HT-29 (cell line): ENCODE measurements at places on chromosomes 12 and 14. TPM values are rescaled to one million over a fixed set of nuclear protein-coding genes. Genes with fewer than 3 reads are reported as not detected.

The CRIP2 gene
- 267 and 274 TPM in 2 replicates for total RNA-seq

The OTX2 gene
- total RNA-seq = not detected in 2 replicates

The KERA gene
- not detected in 2 replicates for total RNA-seq

The APEX1 gene
- total RNA-seq = 64.0 TPM in 2 replicates

The KRT6A gene
- total RNA-seq = not detected in 2 replicates
